GM13976 (cell line): ENCODE measurements at places on chromosomes 2 and 18.

DNA sequence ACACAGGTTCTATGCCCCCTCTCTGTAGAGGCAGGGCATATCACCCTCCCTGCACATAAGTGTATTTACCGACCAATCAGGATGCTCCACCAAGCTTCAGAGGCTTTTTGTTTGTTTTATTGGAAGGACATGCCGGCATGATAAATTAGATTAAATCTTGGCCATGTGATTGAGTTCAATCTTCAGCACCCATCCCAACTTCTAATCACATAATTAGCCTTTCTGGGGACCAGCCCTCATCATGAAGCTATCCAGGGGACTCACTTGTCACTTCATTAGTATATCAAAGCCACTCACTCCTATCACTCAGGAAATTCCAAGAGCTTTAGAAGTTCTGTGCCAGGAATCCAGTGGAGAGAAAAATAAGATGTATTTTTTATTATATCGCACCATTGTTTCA is 158.6 kb upstream of the SYT4 start:
- DNase-seq, result no peak

DNA sequence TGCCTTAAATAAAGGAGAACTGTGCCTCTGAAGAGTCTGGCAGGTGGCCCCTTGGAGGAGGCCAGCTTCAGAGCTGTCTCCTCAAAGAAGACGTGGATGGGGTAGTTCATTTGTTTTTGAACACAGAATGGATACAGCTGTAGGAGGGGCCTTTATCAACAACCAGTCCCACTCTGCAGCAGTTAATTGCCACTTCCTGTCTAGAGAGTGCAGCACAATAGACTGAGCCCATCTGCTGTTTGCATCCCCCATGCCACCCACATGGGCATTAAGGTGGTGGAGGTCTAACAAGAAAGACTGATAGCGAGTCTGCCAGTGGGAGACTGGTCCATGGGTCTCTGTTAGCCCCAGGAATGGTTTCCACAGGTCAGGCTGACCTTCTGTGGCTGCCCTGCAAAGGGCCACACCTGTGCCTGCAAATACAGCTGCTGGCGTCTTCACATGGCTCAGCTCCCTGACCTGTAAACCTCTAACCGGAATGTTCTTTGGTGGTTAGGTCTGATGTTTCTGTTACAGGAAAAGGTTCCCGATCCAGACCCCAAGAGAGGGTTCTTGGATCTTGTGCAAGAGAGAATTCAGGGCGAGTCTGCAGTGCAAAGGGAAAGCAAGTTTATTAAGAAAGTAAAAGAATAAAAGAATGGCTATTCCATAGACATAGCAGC is 153.3 kb upstream of the ITGA6 start:
- DNase-seq, result no peak

- no peak for DNase-seq
These were observed 147.2 kb upstream of the NFATC1 start for GRCh38 chr18:79248495-79249060.

DNA sequence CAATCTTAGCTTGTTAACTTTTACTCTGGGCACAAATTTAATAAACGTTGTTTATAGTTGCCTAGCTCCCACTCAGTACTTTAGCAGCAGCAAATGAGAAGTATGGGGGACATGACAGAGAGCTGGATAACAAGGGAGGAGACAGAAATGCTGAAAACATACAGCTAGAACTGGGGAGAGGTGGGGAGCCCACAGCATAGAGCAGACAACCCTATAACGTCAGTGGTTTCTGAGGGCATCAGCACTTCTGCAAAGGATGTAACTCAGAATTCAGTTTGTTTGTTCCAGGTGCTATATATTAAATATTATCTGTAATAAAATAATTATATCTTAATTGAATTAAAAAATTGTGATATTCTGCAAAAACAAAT is 1098.7 kb upstream of the FANCL start:
- no peak for DNase-seq

DNA sequence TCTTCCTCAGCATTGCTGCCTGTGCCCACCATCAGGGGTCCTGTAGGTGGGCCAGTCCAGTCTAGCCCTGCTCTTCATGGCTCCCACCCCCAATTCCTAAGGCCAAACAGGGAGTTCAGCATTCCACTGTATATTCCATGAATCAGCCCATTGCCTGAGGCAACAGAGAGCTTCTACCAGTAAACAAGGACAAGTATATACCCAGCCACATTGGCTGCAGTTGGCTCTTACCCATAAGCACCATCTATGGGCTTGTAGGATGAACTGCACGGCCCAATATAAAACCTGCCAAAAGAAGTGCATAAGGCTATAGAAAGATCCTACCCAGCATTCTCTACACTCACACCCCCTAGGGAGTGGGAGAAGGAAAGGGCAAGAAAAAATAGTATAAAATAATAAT is 95.1 kb upstream of the SALL3 start:
- DNase-seq, result no peak

DNA sequence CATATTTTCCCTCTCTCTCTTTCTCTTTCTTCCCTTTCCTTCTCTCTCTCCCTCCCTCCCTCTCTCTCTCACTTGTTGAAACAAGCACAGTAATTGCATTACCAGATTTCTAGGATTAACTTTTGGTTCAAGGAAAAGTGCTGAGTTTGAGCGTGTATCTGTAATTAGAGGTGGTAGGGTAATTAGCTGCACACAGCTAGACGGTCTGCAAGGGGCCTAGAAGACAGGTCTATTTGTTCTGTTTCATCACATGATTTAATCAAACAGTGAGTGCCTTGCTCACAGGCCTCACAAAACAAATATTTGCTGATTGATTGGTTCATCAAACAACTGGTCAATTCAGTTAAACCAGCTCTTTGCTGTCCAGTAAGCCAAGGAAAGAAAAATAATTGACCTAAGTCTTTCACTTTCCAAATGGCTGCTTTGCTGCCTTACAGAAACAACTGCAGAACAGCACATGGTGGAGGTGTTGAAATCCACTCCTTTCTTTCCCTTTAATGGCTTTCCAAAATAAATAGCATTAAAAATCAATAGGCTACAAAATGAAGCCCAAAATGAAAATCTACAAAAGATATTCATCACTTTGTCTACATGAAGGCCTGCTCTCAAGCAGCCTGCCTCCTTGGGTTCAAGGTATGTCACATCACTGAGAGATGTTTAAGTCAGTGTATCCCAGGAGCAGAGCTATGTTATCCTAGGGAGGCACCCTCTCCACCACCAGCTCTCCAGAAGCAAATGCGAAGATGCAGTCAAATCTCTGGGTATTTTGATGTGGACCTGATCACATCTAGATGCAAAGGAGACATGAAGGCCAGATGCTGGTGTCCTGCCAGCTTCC is 264.4 kb upstream of the SIX2 start:
- DNase-seq, result no peak

DNA sequence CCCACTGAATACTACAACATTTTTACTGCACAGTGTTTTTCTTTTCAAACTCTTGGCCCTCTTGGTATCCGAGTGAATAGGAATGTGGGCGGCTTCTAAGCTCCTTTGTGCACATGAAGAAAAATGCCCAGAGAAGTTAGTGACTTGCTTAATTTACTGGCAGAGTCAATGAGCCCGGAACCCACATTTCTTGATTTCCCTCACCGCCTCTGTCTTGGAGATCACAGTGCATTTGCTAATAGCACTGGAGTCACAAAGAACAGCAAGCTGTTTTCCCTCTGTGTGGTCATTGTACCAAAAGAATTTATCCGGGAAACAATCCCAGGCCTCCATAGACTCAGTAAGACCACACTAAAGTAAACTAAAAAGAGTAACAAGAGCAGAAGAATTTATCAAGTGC is 18.9 kb downstream of the STON1 start:
- no peak for DNase-seq

DNA sequence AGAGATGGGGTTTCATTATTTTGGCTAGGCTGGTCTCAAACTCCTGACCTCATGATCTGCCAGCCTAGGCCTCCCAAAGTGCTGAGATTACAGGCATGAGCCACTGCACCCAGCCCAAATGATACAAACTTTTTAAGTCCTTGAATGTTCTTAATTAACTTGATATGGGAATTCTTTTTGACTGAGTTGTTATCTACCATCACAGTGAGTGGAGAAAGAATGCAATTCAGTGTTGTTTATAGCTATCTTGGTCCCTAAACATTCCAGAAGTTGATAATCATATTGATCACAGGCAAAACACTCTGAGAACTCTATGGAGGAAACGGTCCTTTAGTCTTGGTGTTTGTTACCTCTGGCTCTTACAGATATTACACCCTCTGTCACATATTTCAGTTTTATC is 1072.5 kb downstream of the SUCLG1 start:
- DNase-seq, result no peak

DNA sequence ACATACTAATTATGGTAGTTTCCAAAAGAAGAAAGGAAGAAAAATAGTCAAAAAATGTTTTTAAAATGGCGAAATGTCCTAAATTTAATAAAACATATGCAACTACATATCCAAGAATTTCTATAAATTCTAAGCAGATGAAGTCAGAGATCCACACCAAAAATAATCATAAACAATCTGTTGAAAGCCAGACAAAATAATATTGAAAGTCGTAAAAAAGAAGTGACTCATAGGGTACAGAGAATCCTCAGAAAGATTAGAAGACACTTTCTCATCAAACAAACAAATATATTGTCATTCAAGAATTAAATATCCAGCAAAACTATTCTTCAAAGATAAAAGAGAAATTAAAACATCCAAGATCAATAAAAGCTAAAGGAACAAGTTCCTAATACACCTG is 281.4 kb upstream of the ZNF804A start:
- DNase-seq, result no peak

DNA sequence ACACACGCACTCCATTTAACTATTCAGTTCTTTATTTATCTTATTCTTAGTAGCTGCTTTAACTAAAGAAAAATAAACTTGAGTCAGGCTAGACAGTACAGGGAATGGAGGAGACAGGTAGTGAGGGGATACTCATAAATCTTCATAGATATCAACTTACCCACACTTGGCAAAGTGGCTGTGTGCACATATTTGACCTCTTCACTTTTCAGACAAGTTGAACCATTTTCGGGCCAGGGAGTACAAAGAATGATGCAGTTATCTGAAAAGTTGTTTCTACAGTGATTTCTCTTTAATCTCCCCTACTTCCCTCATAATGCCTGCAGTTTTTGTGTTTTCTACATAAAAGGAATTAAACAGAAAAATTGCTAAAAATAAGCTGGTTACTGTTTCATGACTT is 307.5 kb downstream of the GULP1 start:
- no peak for DNase-seq

- DNase-seq, result no peak
These were observed 174.0 kb upstream of the MMADHC start for GRCh38 chr2:149761611-149762010.

DNA sequence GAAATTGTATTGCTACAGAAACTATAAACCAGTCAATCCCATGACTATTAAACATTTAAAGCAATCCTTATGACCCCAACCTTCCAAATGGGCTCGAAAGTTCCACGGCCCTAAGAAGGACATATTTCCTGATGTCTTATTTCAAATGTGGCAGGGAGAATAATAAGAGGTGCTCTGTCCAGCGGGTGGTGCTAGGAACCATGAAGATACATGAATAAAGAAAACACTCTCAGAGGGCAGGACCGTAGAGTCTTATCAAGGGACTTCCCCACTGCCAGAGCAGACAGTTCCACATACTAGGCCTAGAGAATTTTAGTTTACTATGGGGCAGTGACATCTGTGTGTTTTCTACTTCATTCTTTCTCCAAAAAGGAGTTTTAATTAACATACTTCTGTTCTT is 187.1 kb upstream of the PIK3C3 start:
- peak; percentile 32 for DNase-seq

- peak; percentile 24 for DNase-seq
These were observed 34.3 kb downstream of the MSH2 start for GRCh38 chr2:47437287-47437686.

- no peak for DNase-seq
These were observed 56.4 kb downstream of the TTC32 start for GRCh38 chr2:19845323-19845920.
